ENCODE measurements at places on chromosomes 5 and 9. TPM values are rescaled to one million over a fixed set of nuclear protein-coding genes. Genes with fewer than 3 reads are reported as not detected.

GRCh38 chr5:83102364-83102980, 25.1 kb downstream of the XRCC4 start:
- DNase-seq = no peak

- DNase-seq = no peak
Measured at GRCh38 chr5:32501071-32502002, 56.8 kb upstream of the ZFR start.

The C5 gene
- 2.5 TPM for total RNA-seq

The ECSCR gene
- 3.7 TPM for total RNA-seq

GRCh38 chr9:105328872-105329718, 84.6 kb downstream of the SLC44A1 start:
- DNase-seq = no peak

- DNase-seq = no peak
Measured at GRCh38 chr5:14545862-14546261, 35.7 kb upstream of the OTULINL start.

GRCh38 chr5:38060354-38060753, 198.0 kb upstream of the EGFLAM start:
- no peak for DNase-seq

The MYMK gene
- total RNA-seq = not detected

The WDR38 gene
- not detected for total RNA-seq

The FLT4 gene
- total RNA-seq = 1.4 TPM

DNA sequence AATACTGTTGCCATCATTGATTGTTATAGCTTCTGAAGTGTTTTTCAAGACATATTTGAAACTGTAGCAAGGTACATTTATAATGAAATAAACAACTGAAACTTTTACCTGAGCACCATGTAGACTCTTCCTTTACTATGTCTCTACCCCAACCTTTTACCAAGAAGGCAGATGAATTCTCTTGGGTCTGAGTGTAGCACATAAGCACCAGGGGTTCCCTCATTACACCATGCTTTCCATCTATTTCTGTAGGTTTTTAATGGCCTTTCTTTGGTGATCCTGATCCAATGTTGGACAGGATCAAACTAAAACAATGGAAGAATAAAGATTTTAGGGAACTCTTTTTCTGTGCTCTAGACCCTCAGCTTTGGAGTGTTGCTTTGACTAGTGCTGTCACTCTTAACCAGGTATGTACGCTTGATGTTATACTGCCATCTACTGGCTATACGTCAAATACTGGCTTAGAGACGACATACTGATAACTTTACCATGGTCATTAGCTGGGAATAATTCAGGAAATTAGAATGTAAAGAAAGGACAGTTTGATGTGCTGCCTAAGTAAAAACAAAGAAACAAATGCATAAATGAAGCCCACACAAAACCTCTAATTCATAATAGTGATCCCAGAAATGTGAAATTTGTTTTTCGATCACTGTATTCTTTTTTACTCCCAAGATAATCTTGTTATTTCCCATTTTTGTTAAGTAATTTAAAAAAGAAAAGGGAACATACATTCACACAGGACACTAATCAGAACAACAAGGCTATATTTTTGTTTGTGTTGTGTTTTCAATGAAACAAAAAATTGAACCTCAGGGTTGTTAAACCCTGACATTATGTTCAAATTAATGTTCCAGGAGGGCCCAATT, 30.7 kb downstream of the IFNW1 start:
- no peak for DNase-seq

GRCh38 chr5:133829786-133830185, 138.6 kb downstream of the C5orf15 start:
- no peak for DNase-seq

DNA sequence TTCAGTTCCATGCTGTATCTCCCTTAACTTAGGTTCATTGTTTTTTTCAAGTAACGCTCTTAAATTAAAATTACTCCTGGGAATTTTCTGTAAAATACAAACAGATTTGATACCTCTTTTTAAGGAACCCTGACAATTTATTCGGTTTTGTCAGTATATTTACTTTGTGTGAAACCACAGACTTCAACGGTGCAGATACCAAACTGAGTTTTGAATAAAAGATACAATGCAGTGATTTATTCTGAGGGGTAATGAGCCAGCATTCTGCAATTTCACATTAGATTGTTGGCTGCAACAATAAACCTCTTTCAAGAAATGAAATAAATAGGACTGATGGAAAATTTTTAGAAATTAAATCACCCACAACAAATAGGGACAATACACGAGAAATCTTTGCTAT, 308.6 kb upstream of the EDIL3 start:
- DNase-seq = no peak

GRCh38 chr5:164649266-164649665, 1143.8 kb downstream of the MAT2B start:
- no peak for DNase-seq

DNA sequence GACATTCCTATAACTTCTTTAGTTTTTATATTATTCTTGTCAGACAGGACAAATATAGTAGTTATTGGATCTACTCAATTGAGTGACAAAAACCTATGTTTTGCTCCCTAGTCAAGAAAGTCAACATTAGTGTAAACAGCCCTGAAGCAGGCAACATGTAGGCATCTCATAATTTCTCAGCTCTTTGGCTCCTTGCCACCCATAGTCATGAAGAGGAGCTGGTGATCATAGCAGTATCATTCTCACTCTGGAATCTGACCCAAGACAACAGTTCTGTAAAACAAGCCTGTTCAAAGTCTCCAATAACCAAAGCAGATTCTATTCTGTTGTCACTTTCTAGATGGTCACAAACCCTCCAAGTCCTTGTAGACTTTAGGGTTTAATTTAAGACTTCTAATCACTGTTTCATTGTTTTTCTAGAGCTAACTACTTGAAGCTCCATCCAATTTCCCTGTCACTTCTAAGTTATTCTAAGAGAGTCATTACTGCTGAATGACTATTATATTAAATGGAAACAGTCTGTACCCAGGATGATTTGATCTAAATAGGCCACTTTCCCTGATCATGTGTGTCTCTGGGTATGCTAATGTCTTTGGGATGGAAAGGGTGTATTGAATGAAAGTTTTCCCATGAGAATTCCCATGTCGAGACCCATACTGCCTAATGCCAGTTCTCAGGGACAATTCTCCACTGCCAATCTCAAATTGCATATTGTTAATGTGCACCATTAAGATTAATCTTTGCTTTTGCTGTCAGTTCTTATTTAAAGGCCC, 533.3 kb downstream of the ACTL7B start:
- DNase-seq = no peak

GRCh38 chr5:169988947-169989346, 8.7 kb upstream of the INSYN2B start:
- no peak for DNase-seq

The SHLD3 gene
- 2.6 TPM for total RNA-seq

DNA sequence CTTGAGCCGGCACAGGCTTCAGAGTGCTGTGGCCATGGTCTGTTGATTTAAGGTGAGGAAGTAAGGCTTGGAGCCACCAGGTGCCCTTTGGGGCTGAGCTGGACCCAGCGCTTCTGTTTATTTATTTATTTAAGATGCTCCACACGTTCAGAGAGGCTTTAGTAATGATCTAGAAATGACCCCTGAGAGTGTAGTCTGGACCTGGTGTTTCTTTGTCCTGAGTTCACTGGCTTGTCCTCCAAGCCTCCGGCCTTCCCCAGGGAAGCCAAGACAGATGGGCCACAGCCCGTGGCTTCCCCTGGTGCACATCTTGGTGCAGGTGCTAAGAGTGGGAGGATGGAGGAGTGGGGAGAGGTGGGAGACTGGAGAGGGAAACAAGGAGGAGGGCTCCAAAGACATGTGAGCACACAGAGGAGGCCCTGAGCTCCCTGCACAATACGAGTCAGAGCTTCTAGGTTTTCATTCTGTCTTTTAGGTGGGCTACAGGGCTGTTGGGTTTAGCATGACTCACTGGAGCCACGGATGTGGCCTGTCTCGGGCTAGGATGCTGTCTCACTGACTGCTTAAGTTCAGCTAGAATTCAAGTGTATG, 56.9 kb downstream of the AHRR start:
- peak; percentile 74 for DNase-seq

DNA sequence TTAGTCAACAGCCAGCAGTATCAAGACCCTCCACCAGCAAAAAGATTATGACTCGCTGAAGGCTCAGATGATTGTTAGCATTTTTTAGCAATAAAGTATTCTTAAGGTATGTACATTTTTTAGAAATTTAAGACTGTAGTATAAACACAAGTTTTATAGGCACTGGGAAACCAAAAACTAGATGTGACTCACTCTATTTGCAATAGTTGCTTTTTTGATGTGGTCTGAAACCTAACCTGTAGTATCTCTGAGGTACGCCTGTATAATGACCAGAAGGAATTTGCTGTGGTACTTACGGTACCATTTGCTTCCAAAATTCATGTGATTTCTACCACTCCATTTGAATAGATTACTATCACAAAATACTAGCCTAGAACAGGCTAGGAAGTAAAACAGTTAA, 60.8 kb downstream of the WDR41 start:
- no peak for DNase-seq

The SPATA31C1 gene
- total RNA-seq = not detected

DNA sequence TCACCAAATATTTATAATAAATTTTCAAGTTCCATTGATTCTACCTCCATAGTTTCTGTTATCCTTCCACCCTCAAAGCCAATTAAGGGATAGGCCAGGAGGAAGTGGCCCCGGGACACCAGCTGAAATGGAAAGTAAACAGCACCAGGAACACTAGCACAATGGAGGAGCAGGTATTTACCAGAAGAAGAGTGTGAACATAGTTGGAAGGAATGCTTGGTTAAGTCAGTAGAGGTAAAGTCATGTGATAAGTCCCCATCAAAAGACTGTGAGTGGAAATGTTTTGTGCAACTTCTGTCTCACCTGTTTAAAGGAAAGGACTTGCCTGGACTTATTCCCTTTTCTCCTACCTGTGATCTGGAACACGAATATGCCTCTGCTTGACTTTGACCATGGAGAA, 146.7 kb upstream of the RAI14 start:
- no peak for DNase-seq

- no peak for DNase-seq
Measured at GRCh38 chr5:10669983-10670382, 91.1 kb downstream of the DAP start.

DNA sequence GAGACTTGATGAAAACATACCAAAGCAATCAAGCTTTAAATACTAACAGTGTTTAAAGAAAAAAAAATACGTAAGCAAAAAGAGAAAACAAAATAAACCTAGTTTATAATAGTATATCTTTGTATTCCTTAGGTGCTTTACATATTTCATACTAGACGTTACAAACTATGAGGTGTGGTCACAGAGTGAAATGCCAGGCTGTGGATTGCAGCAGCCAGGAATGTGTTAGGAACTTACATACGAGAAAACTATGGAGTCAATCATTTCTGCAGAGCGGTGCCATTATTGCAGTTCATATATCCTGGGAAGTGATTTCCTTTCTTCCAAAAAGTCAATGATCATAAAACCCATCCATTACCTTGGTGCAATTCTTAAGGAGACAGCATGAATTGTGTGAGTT, 443.6 kb upstream of the GRAMD2B start:
- DNase-seq = no peak

DNA sequence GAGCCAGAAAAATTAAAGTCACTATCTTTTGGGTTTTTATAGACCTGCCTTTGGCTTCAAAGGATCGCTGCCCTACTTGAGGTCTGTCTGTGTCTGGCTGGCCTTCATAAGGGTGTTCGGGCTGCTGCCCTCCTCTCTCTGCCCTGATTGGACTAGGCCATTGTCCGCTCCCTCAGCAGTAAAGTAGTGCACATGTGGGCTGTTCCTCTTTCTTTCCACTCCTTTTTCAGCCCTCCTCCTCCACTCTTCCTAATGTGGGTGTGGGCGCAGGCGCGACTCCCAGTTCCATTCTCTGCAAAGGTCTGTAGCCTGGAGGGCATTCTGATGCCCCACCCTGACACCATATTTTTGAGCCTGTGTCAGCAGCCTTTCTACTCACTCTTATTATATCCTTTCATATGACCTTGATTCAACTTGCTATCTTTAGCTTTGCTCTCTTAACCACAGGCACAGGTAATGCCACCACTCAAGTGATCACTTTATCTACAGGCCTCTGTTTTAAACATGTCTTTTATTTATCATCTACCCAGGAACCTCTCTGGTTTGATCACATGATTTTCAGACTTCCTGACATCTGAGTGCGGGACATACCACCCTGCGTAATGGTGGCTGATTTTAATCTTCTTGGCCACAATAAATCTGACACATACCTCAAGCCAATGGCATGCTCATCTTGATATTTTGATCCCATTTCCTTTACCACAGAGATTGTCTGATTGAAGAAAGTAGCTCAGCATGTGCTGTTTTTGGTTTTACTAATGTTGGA, 144.5 kb downstream of the AOPEP start:
- peak; percentile 63 for DNase-seq

GRCh38 chr5:138276402-138277054, 2.1 kb upstream of the GFRA3 start:
- no peak for DNase-seq

DNA sequence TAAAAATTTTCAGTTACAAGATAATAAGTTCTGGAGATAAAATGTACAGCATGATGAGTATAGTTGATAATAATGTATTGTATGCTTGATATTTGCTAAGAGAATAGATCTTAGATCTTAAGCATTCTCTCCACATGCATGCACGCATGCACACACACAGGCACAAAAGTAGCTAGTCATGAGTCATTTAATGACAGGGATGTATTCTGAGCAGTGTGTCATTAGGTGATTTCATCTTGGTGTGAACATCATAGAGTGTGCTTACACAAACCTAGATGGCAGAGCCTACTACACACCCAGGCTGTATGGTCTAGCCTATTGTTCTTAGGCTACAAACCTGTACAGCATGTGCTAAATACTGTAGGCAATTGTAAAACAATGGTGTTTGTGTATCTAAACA, 124.2 kb downstream of the PTTG1 start:
- DNase-seq = no peak

The RGS7BP gene
- not detected for total RNA-seq

DNA sequence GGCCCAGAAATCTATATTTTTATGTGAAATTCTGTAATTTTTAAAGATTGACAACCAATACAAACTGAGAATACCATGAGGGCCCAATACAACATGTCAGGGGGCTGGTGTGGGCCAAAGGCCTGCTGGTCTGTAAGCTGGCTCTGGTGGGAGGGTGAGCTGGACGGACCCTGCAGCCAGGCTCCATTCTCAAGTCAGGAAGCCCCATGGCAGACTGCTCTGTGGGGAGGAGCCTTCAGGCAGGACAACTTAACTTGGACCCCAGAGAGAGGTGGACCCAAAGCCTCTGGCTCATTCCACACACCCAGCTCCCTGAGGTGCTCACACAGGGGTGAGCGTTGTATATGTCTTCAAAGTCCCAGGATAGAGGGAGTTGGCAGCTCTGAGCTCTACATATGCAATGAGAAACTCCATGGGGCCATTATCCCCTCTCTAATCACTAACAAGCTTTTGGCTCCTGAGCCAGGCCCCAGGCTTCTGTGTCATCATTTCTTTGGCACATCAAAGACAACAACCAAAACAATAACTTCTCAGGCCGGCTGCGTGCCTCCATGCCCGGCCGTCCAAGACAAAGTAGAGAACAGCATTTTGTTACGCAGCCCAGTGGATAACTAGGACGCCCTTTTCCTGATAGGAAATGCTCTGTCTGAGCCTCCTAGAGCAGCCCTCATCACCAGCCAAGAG, 6.4 kb downstream of the SEPTIN8 start:
- DNase-seq = no peak

GRCh38 chr9:133163504-133164172, at the start of gene GBGT1:
TSS of gene GBGT1 (minus strand) at chr9:133163914. CDS start at chr9:133162412, 1,502 bp downstream.
- peak; percentile 39 for DNase-seq

The TTC16 gene
- 0.61 TPM for total RNA-seq

GRCh38 chr5:152622628-152623027, 217.5 kb upstream of the NMUR2 start:
- no peak for DNase-seq

GRCh38 chr9:89448381-89448780, 49.5 kb downstream of the SEMA4D start:
- DNase-seq = peak; percentile 69

The PTGR1 gene
- 4.7 TPM for total RNA-seq

The RBM27 gene
- 21.8 TPM for total RNA-seq

All from activated CD4-positive, alpha-beta memory T cell treated with anti-CD3 and anti-CD28 coated beads for 36 hours (primary cell).